ENCODE measurements at places on chromosomes 11 and 22.

GRCh38 chr11:128749974-128750373, 56.1 kb downstream of the FLI1 start:
- no peak for DNase-seq

DNA sequence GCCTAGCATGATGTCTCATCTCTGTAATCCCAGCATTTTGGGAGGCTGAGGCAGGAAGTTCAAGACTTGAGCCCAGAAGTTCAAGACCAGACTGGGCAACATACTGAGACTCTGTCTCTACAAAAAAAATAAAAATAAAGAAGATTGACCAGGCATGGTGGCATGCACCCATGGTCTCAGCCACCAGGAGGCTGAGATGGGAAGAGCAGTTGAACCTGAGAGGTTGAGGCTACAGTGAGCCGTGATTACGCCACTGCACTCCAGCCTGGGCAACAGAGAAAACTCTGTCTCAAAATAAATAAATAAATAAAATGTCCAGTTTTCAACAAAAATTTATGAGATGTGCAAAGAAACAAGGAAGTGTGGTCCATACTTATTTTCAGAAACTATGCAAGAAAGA, 28.3 kb downstream of the EFCAB6 start:
- DNase-seq = no peak

DNA sequence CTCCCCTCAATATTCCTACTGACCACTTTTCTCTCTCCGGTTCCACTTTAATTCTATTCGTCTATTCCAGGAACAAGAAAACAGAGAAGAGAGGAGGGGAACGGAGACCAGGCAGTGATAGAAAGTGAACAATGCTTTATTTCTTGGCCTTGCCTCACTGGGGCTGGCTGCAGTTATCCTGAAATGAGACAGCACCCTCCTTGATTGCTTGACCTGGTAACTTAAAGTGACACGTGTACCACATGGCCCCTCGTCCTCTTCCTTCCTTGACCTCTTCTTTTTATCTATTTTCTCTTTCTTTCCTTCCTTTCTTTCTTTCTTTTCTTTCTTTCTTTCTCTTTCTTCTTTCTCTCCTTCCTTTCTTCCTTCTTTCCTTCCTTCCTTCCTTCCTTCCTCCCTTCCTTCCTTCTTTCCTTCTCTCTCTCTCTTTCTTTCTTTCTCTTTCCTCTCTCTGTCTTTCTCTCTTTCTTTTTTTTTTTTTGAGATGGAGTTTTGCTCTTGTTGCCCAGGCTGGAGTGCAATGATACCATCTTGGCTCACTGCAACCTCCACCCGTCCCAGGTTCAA, 52.8 kb upstream of the CLMP start:
- no peak for DNase-seq

- DNase-seq = no peak
Measured at GRCh38 chr22:46000081-46001027, 23.4 kb upstream of the WNT7B start.

- DNase-seq = no peak
Measured at GRCh38 chr11:32184723-32185376, 94.0 kb downstream of the RCN1 start.

DNA sequence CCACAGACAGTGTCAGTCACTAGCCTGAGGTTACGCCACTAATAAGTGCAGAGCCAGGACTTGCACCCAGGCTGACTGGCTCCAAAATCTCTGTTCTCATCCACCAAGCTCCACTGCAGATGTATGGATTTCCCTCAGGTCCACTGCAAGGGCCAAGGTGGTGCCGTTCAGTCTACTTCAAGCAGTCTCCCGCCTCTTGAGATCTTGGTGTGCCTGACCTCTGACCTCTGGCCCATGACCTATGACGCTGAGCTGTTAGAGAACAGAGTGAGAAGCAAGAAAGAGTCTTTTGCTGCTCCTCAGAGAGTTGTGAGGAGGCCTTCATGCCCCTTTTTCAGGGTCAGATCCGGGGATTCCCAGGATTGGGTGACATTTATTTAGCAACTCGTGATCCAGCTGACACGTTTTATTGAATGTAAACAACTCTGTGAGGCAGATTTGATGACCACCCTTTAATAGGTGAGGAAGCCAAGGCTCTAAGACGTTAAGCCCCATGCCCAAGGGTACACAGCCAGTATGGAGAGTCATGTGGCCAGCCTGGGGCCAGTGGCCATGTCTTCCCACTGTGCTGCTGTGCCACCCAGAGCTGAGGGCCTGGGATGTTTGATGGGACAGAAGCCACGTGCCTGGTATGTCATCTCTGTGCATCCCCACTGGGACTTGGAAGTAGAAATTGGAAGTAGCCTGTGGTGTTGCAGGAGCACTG, 25.2 kb downstream of the DCPS start:
- DNase-seq = no peak

GRCh38 chr22:29703569-29704195, 16.1 kb upstream of the CABP7 start:
- no peak for DNase-seq

DNA sequence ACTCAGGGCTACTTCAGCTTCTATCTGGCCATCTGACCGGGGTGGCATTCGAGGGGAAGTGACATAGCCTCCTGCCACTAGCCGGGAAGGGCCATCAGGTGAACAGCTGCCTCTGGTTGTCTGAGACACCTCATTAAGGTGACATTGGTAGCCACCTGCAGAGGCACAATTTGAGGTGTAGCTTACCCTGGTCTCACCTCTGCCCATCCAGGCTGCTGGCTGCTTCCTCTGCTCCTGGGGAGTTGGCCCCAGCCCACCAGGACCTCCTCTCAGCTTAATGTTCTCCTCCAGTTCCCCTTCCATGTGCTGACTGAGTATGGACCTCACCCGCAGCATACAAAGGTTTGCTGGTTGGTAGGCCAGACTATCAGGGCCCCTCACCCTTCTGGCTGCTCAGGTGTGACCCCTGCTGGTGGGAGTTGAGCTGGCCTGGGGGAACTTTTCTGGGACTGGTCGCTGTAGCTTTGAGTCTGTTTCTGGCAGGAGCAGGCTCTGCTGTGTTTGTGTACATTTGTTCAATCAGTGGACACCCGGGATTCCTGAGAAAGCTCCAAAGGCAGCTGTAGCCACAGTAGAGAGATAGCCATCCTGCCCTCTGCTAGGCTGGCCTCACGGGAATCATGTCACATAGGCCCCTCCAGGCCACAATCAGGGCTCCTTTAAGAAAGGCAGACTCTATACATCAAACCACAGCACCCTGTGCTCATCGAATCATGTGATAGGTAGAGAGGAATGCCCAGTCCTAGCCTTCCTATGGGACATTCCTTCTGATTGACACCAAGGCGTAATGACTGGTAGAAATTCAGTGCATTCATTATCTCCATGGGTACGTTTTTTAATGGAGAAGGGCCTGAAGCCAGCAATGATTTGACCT, 295.1 kb upstream of the PLET1 start:
- peak; percentile 90 for DNase-seq

DNA sequence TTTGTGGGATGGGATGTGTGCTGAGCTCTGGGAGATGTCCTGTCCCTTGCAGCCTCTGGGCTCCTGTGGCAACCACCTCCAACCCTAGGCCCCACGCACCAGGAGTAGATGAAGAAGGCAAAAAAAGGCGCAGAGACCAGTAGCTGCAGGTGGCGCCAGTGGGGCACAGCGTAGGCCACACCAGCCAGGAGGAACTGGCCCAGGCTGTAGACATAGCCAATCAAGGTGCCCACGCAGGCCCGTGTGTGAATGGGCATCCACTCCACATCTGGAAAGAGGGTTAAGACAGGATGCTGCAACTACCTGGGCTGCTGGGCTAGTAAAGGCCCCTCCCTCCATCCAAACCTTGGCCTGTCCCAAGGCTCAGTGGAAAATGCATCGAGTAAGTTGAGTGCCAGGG, 3.0 kb downstream of the SLC22A6 start:
- no peak for DNase-seq

GRCh38 chr11:44883277-44883676, 67.4 kb downstream of the TP53I11 start:
- DNase-seq = no peak

DNA sequence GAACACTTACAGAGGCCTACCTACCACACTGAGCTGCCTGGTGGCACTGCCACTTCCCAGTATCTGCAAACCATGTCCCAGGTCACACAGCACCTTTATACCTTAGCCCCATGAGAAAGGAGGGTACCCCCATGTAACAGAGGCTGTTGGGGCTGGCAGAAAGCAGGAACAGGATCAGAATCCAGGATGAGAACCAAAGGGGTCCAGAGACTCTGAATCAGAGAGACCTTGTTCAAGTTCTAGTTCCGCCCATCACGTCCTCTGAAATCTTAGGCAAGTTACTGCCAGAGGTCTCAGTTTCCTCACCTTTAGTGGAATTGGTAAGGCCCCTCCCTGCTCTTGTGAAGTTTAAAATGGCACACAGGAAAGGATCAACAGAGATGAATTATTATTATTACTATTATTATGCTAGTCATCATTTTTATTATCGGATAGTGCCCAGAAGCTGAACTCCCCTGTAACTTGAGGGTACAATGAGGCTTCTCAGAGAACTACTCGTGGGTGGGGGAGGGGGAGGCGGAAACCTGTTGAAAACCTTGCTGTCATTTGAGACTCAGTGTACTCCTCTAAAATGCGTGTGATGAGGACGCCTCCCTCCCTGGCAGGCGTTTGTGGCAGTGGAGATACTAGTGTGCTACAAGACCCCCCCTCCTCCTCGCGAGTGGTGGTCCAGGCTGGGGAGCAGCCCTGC, 9.3 kb downstream of the SELENOM start:
- DNase-seq = no peak

GRCh38 chr11:115892016-115892415, 387.8 kb upstream of the CADM1 start:
- no peak for DNase-seq

DNA sequence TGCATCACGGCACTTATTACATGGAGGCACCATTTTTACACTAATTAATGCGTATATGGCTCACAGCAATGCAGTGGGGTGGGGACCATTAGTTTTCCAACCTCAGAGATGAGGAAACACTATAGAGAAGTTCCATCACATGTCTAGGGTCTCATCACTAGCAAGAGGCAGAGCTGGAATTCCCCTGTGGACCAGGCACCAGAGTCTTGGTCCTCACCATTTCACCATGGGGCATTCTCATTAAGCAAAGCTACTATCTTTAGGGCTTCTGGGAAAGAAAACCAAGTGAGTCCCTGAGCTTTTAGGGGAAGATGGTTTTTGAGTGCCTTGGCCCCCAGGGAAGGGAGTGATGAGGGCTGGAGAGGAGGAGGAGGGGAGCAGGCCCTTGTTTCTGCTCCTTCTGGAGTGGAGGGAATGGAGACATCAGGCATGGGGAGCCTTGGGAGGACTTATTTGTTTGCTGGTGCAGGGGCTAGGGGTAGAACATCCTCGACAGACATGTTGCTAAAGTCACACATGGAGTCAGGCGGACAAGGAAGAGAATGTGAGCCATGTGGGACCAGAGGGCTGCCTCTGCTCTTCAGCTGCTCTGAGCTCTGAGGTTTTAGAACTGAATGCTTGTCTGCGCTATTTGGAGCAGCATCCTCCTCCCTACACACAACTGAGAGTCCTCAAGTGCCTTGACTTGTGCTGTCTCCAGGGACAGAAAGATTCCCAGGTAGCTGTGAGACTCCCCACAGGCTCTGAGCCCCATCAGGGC, 40.3 kb upstream of the ZBED5 start:
- DNase-seq = no peak

GRCh38 chr11:46554213-46555147, 39.3 kb downstream of the AMBRA1 start:
- no peak for DNase-seq

DNA sequence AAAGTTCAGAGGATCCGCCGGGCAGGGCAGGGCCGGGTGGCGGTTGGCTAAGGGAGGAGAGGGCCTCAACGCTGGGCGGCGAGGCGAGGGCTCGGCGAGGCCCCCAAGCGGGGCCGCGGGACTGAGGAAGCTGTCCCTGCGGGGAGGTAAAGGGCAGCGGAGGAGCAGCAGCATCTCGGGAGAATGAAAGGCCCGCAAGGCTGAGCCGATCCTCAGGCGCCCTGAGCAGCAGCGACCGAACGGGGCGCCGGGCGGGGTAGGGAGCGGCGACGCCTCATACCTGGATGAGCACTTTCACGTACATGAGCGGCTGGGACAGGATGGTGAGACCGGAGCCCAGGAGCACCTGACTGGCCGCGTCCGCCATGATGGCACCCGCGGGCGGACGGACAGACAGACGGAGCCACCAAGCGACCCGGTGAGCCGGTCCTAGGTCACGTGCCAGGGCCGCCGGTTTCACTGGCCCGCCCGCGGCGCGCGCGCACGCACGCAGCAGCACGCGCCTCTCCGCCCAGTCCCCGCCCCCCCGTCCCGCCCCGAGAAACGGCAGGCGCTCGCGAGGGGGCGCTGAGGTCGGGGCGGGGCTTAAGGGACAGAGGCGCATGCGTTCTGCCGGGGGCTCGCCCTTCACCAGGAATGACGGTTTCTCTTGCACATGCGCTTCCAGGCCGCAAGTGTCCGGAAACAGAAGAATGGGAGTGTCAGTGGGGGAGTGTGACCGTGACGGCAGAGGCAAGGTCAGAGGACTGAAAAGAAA, at the start of gene MTCH2:
MTCH2 (minus strand) TSS at position 461 of the 757 bp plus-strand sequence; CDS start at position 367, 94 bp downstream.
- DNase-seq = peak; percentile 97

GRCh38 chr22:32232191-32232830, 22.8 kb downstream of the SLC5A4 start:
- no peak for DNase-seq

GRCh38 chr11:47282462-47282861, 12.5 kb downstream of the MADD start:
- DNase-seq = no peak

- no peak for DNase-seq
Measured at GRCh38 chr11:26112264-26112663, 219.7 kb upstream of the ANO3 start.

DNA sequence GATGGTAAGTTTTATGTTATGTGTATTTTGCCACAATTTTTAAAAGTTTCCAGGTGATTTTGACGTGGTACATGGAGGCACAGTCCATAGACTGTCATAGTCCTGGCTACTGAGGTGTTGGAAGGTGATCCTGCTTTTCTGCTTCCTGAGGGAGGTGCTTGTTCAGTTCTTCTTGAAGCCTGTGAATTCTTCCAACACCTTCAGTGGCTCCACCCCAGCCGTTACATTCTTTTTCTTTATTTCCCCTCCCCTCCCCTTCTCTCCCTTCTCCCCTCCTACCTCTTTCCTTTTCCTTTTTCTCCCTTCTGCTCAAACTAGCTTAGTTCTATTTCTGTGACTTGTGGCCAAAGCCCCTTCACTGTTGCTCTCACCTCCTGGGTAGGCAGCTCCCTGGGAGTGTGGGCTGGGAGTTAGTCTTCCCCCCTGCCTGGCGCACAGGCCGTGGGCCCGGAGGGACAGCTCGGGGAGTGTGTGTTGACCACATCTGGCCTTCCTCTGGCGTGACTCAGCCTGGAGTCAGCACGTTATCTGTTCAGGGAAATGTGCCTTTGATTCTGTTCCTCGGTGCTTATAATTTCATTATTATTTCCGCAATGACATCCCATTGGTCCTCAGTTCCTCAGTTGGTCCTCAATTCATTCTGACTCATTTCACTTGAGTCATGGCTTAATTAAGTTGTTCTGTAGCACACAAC, 566.2 kb downstream of the TBC1D22A start:
- no peak for DNase-seq

DNA sequence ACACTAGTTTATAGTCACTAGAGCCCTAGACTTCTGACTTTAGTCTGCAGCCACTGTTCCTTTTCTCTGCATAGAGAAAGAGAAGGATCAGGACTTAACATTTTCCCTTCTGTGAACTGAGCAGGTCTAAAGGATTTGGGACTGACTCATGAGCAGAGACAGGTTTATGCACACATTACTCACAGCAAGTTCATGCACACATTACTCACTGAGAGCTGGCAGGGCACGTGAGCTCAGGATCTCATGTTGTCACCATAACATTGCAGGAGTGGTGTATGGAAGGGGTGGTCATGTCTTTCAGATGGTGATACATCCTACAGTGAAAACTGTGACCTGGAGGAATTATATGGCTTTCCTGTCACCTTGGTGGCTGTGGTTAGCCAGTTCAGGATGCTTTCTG, 56.4 kb downstream of the CEP164 start:
- DNase-seq = no peak

GRCh38 chr22:20174785-20175596, 24.1 kb upstream of the CCDC188 start:
- DNase-seq = no peak

Measured in stimulated activated CD8-positive, alpha-beta memory T cell treated with anti-CD3 and anti-CD28 coated beads, Interleukin-4, amount 100 ng/mL, for 48 hours (primary cell).